ENCODE measurements at places on chromosomes 1 and 21.

DNA sequence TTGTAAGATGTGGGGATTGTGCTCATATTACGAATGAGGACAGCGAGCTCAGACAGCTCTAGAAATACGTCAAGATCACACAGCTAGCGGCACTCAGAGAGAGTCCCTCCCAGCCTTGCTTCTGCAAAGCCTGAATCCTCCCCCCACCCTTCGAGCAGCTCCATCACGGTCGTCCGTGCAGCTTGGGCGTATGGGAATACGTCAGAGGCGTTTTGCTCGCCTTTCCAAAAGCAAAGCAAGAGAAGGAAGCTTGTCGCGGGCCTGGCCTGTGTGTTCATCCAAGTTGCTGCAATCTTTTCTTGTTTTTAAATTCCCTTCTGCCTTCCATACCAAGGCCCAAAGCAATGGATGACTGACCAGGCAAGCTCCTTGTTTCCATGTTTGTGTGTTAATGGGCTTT lies 125.5 kb upstream of the IRF2BP2 start:
- DNase-seq, result no peak

DNA sequence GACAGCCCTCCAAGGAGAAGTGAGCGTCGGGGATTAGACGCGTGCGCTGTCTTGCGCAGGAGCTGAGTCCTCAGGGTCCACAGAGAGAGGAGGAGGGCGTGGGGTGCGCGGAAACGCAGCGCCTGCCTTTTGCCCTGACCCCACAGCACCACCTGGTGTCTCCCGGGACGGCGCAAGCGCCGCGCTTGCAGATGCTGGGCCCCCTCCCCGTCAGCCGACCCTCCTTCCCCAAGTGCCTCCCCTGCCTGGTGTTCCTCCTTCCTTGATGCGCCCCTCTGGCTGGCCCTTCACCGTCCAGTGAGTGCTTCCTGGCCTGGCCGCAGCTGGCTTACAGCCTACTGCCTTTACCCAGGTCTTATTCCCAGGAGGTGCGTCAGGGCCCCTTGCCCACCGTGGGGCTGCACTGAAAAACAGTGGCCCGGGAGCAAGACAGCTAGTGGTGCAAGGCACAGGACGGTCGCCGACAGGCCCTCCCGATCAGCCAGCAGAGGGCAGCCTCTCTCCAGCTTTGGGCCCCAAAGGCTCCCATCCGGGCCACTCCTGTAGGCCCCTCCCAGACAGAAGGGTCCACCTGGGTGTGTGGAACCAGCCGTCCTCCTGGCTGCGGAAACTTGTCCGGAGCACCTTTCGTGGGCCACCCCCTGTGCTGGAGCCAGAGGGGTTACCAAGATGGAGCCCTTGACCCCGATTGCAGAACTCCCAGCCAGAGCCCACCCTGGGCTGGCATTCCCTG lies 12.9 kb upstream of the PHLDA3 start:
- DNase-seq, result peak; percentile 72

GRCh38 chr1:150009604-150010392 lies 728 bp downstream of the OTUD7B start:
- DNase-seq, result no peak

DNA sequence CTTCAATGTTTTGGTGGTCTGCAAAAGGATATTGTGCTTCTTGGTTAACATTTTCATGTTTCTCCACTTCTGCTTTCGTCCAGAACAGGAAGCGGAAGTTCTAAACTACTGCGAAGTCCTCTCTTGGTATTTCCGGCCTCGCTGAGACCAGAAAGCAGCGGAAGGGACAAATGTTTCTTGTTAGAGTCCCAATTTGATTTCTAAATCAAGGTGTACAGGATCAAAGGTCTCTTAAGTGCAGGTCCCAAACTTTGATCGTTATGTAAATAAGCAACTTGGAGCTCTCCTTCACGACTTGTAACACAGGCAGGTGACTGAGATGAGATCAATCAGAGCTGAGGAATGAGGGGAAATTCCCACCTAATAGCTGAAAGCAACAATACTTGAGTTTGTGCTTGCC lies 40.1 kb upstream of the HMCN1 start:
- DNase-seq, result no peak

DNA sequence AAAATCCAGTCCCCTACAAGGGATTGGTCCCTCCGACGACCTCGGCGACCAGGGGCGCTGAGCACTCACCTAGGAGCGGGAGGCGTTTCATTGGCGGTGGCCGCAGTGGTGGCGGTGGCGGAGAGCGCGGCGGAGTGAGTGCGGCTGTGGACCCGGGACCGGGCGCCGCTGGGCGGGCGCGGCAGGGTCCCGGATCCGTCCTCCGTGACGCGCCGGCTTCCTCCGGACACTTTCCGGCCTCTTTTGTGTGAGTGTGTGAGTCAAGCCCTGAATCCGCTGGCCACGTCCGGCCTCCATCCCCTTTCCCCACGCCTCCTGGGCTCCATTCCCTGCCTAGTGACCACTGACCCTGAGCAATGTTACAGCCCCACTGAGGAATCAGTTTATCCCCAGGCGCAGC lies at the start of gene ADGRL4:
ADGRL4 (minus strand) TSS at position 167 of the 400 bp plus-strand sequence; CDS start at position 91, 76 bp downstream.
- no peak for DNase-seq

- no peak for DNase-seq
Measured at GRCh38 chr21:37828991-37829390, 87.3 kb downstream of the KCNJ6 start.

DNA sequence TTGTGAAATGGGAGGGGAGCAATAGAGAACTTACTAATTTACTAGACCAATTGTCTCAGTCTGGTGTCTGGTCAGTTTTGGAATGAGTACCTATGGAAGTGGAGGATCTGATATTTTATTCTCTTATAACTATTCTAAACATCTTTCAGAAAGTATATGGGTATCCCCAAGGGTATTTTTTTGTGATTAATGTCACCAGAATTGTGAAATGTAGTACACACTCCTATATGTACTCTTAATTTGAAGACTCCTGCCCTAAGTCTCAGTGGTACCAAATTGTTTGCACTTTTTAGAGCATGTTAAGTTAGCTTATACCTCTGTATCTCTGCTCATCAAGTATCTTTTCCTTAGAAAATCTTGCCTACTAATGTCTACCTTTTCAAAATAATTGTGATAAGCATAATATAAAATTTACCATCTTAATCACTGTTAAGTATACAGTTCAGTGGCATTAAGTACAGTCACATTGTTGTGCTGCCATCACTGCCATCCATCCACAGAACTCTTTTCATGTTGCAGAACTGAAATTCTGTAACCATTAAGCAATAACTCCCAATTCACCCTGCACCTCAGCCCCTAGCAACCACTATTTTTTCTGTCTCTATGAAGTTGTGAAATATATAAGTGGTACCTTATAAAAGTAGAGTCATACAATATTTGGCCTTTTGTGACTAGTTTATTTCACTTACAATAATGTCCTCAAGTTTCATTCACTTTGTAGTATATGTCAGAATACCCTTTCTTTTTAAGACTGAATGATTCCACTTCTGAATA lies 40.5 kb downstream of the SLC30A7 start:
- DNase-seq, result no peak

DNA sequence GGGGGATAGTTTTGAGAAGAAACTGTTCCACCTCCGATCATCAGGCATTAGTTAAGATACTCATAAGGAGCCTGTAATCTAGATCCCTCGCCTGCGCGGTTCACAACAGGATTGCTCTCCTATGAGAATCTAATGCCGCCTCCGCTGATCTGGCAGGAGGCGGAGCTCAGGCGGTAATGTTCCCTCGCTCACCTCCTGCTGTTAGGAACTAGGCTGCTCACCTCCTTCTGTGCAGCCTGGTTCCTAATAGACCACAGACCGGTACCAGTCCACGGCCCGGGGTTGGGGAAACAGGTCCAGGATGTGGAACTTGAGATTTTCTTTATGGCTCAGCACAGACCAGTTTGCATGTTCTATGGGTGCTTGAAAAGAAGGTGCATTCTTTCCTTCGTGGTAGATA lies 27.2 kb upstream of the FAM3B start:
- no peak for DNase-seq

DNA sequence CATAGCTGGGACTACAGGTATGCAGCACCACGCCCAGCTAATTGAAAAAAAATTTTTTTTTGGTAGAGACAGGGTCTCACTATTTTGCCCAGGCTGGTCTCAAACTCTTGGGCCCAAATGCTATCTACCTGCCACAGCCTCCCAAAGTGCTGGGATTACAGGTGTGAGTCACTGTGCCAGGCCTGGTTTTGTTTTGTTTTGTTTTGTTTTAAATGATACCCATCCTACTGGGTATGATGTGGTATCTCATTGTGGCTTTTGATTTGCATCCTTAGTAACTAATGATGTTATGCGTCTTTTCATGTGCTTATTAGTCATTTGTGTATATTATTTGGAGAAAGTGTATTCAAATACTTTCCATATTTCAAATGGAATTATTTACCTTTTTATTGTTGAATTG lies 142.3 kb downstream of the VPS13D start:
- DNase-seq, result no peak

- DNase-seq, result no peak
Measured at GRCh38 chr1:150477733-150478132, 9.5 kb upstream of the TARS2 start.

- DNase-seq, result no peak
Measured at GRCh38 chr1:46490656-46491442, 1.2 kb downstream of the DMBX1 start.

DNA sequence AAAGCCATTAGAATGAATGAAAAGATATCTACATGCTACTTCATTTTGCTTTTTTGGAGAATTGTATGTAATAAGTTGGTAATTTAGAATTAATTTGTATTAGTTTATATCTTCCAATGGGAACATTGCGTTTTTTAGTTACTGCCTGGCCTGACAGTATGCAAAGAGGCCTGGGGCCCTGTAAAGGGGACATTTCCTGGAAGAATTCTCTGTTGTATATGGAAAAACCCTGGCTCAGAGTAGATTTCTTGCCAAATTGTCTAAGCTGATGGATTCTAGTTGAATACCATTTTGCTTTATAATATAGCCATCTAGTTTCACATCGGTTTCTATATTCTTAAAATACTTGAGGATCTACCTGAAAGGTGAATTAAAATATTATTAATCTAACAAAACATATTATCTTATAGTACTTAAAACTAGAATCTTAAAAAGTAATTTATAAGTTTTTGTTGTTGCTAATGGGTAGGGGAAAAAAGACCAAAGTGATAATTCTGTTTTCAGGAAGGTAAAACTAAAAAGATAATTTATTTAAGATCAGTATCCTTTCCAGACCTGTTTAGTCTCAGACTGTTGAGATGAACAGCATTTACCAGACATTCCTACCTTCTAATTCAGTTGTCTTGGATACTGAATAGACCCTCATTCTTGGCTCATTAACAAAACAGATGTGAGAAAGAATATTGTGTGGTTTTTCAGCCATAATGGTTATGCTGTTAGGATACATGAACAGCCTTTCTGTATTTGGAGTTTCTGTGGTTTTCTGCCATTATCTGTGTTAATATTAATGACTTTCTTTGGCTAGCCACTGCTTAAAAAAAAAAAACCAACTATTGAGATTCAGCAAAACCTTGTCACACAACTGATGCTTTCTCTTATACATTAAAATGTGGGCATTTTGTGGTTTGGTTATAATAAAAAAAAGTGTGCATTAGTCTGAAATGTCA lies 4.8 kb downstream of the AGO3 start:
- no peak for DNase-seq

- no peak for DNase-seq
Measured at GRCh38 chr1:27538793-27539192, 48.8 kb upstream of the WASF2 start.

- peak; percentile 77 for DNase-seq
Measured at GRCh38 chr1:211323156-211324063, 3.2 kb upstream of the TRAF5 start.

DNA sequence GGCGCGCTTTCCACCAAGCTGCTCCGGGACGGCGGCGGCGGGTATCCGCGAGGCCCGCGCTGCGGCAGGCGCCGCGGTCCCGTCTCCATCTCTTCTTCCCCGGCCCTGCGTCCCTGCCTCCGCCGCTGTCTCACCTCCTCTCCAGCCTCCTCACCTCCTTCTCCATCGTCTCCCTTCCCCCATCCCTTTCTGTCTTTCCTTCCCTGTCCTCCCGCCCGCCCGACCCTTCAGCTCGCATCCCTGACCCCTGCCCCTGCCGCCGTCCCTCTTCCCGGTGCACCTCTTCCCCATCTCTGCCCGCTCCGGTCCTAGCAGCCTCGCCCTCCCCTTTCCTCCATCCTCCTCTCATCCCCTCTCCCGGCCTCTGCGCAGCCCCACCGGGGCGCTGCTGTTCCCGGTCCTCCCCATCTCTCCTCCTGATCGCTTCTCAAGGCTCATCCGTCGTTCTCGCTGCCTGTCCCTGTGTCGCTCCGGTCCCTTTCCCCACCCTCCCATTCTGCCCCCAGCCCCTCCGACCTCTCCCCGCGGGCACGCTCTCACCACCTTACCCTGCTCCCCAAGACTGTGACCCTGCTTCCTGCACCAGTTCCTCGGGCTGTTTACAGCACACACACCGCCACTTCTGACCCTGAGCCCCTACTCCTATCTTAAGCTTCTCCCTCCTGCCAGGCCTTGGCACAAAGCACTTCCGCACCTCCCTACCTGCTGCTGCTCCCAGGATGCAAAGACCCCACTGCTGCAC lies 760 bp upstream of the NPHP4 start:
- DNase-seq, result no peak

DNA sequence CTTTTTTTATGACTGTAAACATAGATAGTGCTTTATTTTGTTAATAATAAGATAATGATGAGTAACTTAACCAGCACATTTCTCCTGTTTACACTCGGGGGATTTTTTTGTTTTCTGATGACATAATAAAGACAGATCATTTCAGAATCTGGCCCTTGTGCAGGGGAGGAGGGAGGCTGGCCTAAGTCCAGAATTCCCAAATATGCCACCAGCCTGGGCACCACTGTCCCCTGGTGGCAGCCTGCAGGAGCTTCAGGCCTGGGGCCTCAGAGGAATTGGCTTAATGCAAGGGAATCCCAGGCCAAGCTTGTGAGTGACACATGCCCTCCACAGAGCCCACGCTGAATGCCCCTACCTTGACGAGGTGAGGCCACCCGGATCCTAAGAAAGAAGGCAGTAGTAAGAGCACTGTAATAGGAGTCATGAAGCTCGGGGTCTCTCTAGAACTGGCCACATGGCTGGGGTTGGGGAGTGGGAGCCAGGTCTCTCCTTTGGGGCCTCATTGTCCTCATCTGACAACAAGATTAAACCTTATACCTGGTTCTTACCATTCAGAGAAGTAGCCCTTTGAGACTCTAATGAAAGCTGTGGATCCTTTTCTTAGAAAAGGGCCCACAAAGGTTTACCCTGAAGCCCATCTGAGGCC lies 24.1 kb downstream of the ETNK2 start:
- DNase-seq, result peak; percentile 71

GRCh38 chr1:198416296-198416695 lies 124.2 kb downstream of the ATP6V1G3 start:
- no peak for DNase-seq

- DNase-seq, result no peak
Measured at GRCh38 chr1:172898866-172899265, 151.9 kb downstream of the TNFSF18 start.
